ENCODE measurements at places on chromosomes 5 and 9.

DNA sequence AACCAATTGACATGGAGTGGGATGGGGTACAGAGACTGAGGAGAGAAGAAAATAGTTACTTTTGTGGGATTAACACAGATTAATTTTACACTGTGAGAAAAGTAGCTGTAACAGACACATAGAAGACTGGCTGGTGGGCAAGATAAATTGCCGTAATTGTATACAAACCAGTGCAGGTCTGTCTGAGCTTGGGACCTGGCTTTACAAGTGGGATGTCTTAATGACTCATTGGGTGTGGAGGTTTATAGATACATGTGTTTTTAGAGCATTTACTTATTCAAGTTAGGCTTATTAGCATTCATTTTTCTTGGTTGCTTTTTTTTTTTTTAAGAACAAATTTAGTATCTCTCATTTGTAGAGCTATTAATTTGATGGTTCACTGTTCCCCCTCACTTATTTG, 37.5 kb downstream of the SLC44A1 start:
- DNase-seq: no peak

GRCh38 chr5:56825222-56825824, 10.0 kb downstream of the MAP3K1 start:
- no peak for DNase-seq

- DNase-seq: no peak
These were observed 253.9 kb downstream of the TAF11L14 start for GRCh38 chr5:17888155-17888554.

DNA sequence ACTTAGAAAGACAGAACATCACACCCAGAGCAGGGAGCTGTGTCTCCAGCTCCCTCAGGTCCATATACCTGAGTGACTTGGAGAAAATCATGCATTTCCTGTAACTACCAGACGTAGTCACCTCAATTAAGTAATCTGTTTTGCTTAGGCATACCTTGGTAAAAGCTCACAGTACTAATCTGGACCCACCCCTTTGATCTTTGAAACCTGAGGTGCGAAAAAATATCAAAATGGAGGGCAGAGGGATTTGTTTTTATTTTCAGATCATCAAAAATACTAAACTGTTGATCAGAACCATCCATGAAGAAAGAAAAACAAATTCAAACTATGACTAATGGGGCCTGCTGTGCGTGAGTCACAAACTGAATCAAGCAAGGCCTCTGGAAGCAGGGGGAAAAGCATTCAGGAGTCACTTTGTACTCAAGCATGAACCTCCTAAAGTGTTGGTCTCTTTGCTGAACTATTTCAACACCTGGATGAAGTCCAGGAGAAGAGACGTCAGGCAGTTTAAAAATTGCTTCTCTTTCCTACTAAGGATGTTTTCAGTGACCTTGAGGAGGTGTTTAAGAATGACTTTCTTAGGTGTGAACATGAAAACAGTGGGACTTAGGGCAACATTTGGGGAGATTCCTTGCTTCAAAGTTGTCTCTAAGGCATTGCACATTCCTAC, 76.3 kb downstream of the MUSK start:
- DNase-seq: no peak

DNA sequence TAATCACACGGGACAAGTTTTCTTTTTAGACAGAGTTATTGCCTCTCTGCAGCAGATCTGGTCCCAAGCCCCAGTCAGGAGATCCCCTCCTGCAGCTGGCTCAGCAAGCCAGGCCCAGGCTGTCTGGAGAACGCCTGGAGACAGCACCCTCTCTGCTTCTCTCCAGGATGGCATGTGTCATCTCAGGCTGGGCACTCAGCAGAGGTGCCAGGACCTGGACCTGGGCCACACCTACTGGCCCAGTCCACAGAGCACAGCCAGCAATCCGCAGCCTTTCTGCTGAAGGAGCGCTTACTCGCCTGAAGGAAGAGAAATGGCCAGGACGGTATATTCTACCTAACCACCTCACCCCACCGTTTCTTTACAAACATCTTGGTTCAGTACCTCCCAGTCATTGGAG, 4.7 kb upstream of the TBC1D9B start:
- no peak for DNase-seq

DNA sequence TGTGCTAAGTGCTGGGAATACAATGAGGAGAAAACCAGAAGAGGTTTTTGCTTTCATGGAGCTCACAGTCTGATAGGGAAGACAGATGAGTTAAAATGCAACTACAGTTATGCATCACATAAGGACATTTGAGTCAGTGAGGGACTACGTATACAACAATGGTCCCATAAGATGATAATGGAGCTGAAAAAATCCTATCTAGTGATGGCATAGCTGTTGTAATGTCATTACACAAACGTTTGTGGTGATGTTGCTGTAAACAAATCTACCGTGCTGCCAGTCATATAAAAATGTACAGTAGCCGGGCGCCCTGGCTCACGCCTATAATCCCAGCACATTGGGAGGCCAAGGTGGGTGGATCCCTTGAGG, 110.1 kb upstream of the RAD23B start:
- DNase-seq: no peak

DNA sequence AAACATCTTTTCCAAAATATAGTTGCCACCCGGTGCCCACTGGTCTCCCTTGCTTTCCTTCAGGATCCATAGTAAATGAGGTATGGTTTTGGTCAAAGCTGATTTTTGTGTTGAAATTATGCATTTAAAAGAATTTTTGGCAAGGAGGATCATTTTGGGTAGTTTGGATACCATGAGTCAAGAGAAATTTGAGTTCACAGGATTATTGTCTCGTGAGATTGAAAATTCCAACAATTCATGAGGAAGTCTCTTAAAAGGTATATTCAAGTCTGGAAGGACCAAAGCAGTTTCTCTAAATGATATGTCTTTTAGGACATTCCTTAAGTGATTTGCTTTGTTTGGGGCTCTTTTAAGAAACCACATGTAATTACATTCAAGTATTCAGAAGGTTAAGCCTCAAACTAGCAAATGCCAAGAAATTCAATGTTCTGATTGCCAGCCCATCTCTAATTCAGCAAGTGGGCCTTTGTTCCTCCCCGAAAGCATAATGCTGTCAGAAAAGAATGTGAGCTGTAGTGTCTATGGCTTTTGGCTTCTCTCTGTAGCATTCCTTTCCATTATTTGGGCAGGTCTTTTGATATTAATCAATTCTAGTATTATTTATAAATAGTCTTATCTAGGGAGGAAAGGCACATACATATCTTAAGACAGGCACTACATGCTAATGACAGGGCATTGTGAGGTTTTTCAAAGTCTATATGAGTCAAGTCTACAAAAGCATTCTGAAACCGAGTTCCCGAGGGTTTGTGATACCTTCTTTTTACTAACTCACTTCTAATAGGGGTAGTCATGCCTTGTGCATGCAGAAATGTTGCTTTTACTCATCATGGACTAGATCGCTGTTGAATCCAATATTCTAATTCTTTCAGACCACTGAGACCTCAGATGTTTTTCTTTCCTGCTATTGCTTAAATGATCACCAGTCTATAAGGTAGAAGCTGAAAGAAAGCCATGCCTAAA, 453.9 kb downstream of the ENC1 start:
- no peak for DNase-seq

DNA sequence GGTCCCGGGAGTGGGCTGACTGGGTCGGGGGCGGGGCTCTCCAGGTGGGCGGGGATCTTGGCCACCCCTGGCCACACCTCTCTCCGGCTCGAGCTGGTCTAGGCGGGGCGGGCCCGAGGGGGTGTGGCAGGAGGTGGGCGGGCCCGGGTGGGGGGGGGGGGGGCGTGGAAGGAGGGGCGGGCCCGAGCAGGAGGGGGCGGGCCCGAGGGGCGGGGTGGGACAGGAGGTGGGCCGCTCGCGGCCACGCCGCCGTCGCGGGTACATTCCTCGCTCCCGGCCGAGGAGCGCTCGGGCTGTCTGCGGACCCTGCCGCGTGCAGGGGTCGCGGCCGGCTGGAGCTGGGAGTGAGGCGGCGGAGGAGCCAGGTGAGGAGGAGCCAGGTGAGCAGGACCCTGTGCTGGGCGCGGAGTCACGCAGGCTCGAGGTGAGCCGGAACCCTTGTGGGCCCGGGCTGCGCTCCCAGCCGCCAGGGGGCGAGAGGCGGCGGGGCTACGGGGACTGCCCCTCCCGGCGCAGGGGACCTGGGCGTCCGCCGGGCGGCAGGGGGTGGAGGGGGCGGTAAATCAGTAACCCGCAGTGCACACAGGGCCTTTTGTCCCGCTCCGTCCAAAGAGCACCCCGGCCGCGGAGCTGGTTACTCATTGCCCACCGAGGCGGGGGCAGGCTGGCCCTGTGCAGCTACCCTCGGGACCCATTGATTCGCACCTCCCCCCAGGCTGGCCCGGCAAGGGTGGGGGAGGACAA, at the start of gene FGFR4:
Gene FGFR4, plus strand, starts transcription at position 262 of the 744 bp plus-strand sequence. CDS start 2,688 bp downstream, outside the sequence.
- no peak for DNase-seq

DNA sequence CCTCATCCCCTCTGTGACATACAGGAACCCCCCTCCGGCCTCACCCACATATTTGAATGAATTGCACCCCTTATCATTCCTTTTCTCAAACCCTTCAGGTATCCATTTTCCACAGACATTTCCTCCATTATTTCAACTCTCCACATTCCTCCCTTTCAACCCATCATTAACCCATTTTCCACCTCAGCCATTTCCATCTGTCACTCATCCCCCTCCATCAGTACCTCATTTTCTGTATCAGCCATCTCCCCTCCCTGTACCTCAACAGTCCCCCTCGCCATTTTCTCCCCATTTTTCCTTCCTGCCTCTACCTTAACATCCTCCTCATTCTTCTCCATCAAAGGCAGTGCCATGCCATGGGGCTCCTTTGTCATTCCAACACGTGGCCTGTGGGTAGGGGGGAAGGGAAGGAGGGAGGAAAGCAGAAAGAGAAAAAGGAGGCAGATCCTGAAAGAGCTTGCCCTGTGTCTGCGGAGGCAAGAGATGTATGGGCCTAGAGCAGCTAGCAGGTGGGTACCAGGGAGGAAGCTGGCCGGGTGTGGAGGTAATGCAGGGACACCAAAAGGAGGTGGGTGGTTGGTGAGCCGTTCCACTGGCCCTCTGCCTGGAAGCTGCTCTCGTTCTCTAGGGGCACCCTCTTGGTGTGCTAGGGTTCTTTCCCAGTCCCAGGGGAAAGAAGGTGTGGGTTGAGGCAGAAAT, 1.5 kb downstream of the DNAJB5 start:
- DNase-seq: no peak

DNA sequence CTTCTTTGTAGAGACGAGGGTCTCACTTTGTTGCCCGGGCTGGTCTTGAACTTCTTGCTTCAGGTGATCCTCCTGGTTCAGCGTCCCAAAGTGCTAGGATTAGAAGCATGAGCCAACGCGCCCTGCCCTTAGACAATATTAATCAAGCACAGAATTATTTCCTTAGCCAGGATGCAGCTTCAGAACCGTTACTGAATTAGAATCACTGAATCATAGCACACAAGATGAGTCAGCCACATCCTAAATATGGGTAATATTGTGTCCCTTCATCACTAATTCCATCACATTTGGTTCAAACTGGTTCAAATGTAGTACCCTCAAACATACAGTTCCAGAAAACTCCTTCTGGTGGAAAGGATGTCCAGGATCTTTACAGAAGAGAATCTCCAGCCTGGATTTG, 82.7 kb downstream of the BNC2 start:
- DNase-seq: no peak

DNA sequence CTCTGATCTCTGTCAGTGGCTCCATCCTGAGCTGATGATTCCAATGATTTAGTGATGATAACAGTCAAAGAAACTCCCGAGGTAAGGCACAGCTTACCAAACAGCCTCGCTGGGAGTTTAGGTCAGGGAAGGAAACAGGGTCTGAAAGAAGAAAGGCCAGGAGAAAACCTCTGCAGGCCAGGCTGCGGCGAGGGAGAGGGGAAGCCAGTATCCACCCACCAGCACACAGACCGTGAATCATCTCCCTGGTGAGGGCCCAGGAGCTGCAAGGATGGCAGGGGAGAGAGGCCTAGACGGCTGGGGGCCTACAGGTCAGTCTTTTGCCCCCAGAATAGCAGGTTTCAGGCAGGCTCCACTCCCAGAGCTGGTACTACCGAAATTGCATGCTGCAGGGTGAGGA, 590.5 kb downstream of the CCDC171 start:
- DNase-seq: no peak
